ENCODE measurements at places on chromosomes 7 and 10.

- DNase-seq: peak; percentile 10
Observed at GRCh38 chr10:14838582-14839304, 637 bp downstream of the HSPA14 start.

GRCh38 chr10:75234017-75234682 lies 1.6 kb downstream of the COMTD1 start:
- peak; percentile 97 for DNase-seq

GRCh38 chr7:91801331-91801983 lies 79.0 kb downstream of the MTERF1 start:
- no peak for DNase-seq

DNA sequence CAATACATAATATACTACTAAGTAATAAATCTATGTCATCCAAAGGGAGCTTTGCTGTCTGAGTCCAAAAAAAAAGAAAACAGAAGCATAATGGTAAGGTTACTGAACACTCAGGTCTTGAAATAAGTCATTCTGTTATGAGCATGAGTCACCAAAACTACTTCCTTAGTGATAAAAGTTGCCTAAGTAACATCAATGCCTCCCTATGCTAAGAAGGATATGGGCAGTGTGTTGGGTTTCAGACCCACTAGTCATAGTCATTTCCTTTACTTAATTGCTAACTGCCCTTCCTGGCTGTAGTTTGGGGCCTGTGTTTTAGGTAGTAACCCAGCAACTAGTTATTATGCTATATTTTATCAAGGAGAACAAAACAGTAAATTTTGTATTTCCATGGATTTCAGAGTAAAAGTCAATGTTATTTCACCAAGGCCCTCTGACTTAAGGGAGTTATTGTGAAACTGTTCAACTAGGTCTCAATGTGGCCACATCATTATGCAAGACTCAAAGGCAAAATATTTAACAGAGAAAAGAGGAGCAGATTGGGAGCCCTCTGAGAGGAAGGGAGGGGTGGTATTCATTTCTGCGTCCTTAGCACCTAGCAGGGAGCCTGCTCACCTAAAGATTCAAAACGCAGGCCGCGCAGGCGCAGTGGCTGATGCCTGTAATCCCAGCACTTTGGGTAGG lies 11.7 kb upstream of the VIM start:
- no peak for DNase-seq

- no peak for DNase-seq
Observed at GRCh38 chr10:119663866-119664698, 12.9 kb downstream of the BAG3 start.

- DNase-seq: no peak
Observed at GRCh38 chr10:2729197-2729596, 338.2 kb upstream of the PFKP start.

DNA sequence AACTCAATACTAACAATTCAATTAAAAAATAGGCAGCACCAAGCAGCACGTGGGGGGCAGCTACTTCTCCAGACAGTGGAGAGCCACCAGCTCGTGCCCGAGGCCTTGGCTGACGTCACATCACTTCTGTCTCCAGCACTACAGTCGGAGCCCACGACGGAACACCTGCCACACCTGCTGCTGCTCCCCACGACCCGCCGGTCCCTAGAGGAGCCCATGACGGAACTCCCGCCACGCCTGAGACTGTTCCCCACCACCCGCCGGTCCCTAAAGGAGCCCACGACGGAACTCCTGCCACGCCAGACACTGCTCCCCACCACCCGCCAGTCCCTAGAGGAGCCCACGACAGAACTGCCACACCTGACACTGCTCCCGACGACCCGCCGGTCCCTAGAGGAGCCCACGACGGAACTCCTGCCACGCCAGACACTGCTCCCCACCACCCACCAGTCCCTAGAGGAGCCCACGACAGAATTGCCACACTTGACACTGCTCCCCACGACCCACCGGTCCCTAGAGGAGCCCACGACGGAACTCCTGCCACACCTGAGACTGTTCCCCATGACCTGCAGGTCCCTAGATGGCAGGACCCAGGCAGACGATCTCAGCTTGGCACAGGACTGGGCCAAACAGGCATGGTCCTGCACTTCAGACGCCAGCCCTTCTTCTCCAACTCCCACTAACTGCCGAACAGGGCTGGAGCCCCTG lies 258.0 kb downstream of the ELFN1 start:
- no peak for DNase-seq

DNA sequence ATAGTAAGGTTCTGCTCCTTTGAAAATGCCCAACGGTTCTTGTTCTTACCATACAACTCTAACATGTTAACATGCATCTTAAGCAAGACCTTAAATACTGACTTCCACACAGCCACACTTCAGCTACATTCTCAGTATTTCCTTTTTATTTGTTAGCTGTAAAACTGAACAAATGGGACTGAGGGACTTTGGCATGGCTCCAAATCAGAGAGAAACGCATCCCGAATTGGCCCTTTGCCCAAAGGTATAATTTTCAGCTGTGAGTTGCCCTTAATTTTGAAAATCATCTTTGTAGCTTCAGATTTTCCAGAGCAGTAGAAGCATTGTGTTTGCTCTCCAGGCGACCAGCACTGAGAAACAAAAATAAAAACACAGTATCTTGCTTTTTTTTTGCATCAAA lies 56.4 kb downstream of the NEUROD6 start:
- DNase-seq: no peak

- no peak for DNase-seq
Observed at GRCh38 chr10:77603534-77603927, 34.1 kb downstream of the KCNMA1 start.

DNA sequence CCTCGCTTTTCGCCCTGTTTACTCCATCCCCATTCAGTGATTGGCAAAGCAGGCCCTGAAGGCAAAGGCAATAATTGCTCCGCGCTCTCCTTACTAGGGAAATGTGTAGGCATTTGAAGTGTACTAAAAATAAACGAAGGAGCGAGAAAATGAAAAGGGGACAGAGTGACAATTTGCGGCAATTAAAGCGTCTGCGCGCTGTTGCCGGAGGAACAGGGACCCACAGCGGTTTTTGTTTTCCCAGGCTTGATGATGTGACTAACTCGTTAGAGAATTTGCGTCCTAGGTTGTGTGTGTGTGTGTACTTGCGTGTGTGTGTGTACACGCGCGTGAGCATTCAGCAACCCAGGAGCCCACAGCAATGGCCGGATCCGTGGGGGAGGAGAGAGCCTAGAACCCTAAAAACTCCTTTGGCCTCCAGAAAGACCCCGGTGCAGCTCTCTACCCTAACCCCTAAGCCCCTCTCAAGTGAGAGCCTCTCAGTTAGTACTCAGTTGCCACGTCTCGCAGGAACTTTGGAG lies 7.8 kb upstream of the DLX6 start:
- DNase-seq: no peak

GRCh38 chr10:125520968-125521367 lies 162.0 kb downstream of the TEX36 start:
- no peak for DNase-seq

GRCh38 chr10:101132636-101133473 lies 1.8 kb downstream of the TLX1 start:
- DNase-seq: no peak

- DNase-seq: no peak
Observed at GRCh38 chr7:105003275-105003674, 10.7 kb upstream of the KMT2E start.

GRCh38 chr7:3561932-3562331 lies 260.9 kb downstream of the SDK1 start:
- no peak for DNase-seq

- no peak for DNase-seq
Observed at GRCh38 chr7:2243458-2243857, 1.4 kb downstream of the NUDT1 start.

GRCh38 chr7:13901577-13901976 lies 87.9 kb downstream of the ETV1 start:
- DNase-seq: no peak

DNA sequence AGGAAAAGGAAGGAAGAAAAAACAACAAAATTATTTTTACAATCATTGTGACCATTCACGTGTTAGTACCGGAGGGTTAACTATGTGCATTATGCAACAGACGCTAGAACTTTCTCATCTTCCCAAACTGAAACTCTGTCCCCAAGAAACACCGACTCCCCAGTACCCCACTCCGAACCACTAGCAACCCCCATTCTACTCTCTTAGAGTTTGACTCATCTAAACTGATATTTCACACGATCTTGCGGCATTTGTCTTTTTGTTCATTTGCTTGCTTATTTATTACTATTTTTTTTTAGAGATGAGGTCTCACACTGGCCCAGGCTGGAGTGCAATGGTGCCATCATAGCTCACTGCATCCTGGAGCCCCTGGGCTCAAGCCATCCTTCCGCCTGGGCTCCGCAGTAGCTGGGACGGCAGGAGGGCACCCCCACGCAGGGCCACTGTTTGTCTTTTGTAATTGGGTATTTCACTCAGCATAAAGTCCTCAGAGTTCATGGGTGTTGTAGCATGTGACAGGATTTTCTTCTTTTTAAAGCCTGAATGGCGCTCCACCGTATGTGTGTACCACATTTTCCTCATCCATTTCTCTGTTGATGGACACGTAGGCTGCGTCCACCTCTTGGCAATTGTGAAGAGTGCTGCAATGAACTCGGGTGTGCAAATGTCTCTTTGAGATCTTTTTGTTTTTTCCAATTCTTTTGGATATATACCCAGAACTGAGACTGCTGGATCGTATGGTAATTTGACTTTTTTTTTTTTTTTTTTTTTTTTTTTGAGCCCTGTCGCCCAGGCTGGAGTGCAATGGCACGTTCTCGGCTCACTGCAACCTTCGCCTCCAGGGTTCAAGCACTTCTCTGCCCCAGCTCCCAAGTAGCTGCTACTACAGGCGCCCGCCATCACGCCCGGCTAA lies 9.5 kb downstream of the MNX1 start:
- DNase-seq: no peak

- no peak for DNase-seq
Observed at GRCh38 chr10:95532536-95532935, 28.6 kb downstream of the SORBS1 start.

DNA sequence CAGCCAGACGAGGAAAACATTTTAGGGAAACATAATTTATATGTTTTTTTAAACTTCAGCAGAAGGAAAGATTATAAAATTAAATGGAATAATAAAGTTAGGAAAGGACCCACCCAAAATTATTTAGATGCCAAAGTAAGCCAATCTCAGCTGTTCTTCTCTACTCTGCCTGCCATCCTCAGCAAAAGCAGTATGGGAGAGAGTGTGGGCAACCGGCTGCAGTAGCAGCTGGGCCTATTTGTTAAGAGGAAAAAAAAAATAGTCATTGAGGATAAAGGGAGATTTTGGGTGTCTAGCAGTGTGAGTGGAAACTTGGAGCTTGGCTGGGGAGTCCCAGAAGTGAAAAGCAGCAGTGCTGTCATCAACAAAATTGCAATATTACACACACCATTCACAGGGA lies 15.4 kb downstream of the SEMA3E start:
- DNase-seq: no peak

GRCh38 chr10:98323221-98324164 lies 55.5 kb upstream of the LOXL4 start:
- no peak for DNase-seq

DNA sequence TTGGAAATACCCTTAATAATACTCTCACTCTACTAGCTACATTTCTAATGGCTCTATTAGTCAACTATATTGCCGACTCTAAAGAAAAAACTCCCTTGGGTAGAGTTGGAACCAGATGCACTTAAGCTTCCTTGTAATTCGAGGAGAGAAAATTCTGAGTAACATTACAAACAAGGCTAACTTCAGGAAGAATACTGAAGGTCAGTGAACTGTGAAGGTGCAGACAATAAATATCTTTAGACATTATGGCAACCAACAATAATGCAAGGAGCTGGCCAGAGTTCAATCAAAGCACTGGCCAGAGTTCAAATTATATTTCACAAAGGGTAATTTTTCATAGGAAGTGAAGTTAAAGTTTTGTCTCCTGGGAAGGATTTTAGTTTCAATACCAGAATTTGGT lies 40.7 kb upstream of the MRLN start:
- DNase-seq: no peak

GRCh38 chr10:23892296-23892695 lies 316.6 kb upstream of the KIAA1217 start:
- DNase-seq: no peak

GRCh38 chr7:20146451-20146850 lies 70.7 kb downstream of the MACC1 start:
- no peak for DNase-seq

- no peak for DNase-seq
Observed at GRCh38 chr10:16520900-16521299, 779 bp downstream of the C1QL3 start.

DNA sequence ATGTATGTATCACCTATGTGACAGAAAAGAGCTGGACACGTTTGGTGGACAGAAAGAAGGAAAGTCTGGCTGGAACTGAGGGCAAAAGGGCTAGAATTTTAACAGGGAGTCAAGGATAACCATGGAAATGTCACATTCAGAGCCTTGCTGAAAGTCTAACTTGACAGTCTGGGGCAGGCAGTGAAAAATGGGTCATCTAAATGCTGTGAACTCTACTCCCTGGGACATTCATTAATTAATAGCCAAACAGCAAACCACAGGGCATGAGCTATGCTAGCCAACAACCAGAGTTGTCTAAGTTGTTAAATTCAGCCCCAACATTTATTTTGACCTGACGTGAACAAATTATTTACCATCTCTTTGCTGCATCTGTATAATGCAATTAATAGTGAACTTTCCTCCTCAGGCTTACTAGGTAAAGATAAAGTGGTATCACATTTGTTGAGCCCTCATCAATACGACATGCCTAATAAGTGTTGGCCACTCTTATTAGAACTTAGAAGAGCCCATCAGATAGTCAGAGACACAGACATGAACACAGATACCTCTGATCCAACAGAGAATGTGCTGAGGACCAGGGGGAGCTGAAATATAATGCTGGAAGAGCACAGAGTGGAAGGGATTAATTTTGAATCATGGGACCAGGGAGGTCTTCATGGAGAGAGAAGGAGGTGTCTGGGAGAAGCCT lies 109.9 kb downstream of the SORCS1 start:
- DNase-seq: no peak

GRCh38 chr7:4873071-4873944 lies 10.2 kb downstream of the RADIL start:
- DNase-seq: no peak

DNA sequence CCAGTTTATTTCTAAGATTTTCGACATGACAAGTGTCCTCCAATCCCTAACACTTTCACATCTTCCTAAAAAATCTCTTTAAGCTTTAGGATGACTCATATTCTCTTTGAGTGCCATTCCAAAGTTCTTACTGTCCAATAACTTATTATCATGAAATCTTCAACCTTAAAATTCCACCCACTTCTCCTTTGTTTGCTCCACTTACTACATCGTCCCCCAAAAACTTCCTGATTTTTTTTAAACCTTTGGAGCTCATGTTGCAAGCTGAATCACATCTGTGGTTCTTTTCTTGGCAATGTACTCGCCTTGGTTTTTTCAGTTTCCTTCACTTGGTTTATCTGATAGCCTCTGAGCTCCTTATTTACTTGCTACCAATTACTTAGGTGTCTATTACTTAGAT lies 39.2 kb upstream of the JCAD start:
- no peak for DNase-seq
